Stimulated activated CD8-positive, alpha-beta memory T cell treated with anti-CD3 and anti-CD28 coated beads, Interleukin-4, amount 100 ng/mL, for 1 hour (primary cell): ENCODE measurements at places on chromosomes 11 and 22.

DNA sequence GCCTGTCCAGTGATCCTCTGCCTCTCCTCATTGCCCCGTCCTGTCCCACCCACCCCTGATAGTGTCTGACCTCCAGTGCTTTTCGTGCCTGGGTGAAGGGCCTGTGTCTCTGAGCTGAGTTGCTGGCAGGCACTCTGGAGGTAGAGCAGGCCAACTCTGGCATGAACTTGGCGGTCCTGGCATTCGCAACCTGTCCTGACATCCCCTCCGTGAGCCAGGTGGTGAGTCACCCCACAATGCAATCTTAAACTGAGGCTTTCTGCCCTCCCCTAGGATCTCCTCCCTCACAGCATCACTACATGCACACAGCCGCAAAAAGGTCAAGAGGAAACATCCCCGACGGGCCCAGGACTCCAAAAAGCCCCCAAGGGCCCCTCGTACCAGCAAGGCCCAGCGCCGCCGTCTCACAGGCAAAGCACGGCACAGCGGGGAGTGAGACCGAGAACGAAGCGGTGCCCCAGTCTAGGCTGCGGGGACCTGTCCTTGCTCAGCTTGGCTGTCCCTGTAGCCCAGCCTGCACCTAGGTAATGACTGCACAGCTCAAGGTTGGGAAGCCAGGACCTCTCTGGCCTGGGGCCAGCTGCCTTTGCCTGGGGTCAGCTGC lies 4.9 kb downstream of the NOL12 start:
- DNase-seq = no peak

- no peak for DNase-seq
These were observed 54.7 kb downstream of the CUL5 start for GRCh38 chr11:108063410-108063809.

DNA sequence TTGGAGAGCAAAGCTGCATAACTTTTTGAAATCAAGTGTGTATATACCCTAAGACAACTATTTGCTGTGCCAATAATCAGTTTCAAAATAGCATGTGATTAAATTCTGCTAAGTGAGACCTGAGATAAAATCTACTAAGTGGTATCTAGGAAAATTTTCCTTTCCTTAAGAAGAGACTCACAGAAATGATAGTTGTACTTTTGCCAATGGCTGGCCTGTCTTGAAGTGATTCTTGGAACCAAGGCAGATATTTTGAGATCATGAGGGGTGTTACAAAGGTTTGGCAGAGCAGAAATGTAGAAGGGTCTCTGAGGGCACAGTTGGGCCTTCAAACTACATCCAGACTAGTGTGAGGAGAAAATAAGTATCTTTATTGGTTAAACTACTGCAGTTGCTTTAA lies 902.6 kb upstream of the TENM4 start:
- DNase-seq = no peak

DNA sequence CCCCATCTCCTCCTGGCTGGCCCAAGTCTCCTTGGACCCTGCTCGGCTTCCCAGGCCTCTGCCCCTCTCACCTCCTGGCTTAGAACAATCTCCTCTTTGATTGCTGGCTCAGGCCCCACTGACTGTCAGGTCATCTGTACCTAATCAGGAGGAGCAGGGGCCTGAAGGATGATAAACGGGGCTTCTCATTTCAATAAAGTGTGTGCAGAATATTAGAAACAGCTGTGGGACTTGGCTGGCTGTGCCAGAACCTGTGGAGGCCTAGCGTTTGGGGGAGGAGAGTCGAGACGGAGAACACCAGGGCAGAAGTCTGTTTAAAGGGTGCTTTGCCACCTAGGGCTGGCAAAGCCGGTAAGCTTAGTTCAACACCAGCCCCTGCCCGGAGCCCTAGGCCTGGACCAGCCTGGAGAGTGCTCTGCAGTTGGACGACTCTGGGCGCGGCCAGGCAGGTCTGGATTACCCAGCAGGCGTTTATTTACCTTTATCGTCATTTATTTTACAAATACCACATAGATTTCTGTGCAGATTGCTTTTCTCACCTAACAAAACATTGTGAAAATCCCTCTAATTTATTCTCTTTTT lies 10.1 kb upstream of the VSIG10L2 start:
- DNase-seq = no peak

DNA sequence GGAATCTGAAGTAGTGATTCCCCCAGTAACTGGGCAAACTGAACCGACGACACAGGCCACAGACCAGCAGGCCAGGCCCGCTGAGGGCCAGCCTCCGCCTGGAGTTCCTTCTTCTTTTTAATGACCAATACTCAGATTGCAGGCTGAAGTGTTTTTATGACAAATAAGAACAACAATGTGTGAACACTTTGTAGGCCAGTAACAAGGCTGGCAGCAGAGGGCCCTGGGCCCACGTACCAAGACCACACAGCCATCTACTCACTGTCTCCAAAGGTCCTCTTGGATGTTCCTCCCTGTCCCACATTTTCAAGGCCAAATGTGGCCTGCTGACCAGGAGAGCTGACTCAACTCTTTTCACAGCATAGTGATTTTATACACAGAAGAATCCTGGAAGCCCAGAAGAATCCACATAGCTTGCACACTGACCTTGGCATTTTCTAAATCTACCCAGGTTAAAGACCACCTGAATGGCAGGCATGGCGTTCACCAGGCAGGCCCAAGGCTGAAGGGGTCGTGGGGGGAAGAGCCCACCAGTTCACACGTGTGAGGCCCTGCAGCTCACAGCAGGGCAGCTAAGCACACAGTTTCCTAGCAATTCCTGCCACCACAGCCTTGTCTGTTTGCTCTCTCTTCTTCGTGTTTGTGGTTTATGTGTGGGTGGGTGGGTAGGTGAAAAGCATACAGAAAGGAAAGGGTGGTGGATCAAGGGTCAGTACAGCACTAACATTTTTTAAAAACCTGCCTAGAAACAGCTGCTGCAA lies 13.3 kb downstream of the SMCO4 start:
- DNase-seq = no peak

DNA sequence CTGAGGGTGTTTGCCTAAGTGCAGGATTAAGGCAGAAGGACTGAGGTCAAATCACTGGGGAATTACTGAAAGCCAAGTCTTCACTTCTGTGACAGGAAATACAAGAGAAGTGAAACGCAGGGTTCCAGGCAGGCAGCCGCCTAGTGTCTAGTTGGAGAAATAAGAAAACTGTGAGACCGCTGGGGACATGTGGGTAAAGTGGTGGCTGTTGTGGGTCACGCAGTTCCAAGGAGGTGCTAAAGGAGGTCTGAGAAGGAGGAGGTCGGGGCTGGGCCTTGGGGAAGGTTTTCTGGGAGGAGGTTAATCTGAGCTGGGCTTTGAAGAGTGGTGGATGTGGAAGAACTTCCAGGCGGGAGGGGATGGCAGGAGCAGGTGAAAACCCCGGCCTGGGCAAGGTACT lies 11.2 kb downstream of the MCM5 start:
- DNase-seq = no peak
